ENCODE measurements at places on chromosomes 5 and 9.

DNA sequence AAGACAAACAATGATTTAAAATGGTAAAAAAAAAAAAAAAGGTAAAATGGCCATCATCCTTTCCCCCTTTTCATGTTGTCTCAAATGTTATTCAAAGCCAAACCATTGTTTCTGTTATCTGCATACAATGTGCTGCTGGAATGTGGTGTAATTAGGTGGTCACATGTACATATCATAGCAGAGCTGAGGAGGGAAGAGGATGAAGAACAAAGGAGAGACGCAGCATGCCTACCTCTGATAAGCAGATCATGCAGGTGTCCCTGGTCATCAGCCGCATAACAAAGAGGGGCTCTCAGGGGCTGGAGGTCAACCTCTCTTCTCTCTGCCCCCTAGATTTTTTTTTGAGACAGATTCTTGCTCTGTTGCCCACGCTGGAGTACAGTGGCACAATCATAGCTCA is 141.0 kb downstream of the CARTPT start:
- DNase-seq: no peak

DNA sequence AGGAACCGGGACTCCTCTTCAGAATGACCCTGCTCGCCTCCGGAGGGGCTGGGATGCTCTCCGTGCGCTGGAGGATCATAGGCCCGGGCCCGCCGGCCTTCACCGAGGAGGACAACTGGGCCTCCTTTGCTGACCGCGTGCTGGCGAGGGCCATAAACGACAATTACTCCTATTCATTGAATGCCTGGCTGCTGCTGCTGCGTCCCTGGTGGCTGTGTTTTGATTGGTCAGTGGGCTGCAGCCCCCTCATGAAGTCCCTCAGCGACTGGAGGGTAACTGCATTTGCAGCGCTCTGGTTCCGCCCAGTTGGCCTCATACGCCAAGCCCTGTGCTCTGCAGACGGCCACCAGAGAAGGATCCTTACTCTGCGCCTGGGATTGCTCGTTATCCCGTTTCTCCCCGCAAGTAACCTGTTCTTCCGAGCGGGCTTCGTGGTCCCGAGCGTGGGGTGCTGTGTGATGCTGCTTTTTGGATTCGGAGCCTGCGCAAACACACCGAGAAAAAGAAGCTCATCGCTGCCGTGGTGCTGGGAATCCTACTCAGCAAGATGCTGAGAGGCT is 16.6 kb downstream of the OR2V1 start:
- DNase-seq: no peak

DNA sequence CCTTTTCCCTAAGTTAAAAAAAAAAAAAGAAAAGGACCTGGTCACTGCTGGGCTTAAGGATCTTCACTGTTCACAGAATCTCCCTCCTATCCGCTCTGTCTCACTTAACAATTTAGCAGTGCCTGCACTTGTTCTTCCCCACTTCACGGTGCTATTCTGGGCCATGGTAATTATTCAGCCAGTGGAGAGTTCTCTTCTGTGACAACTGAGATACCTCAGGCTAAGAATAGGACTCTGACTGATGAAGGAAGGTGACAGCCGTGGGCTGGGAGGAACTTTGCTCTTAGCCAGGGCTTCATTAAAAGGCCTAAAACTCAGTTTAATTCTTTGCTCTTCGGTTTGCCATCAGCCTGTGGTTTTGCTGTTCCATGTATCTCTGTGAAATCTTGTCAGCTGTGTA is 51.9 kb upstream of the ENTREP1 start:
- DNase-seq: no peak

GRCh38 chr5:2155556-2155955 is 272.8 kb upstream of the IRX4 start:
- DNase-seq: no peak

GRCh38 chr5:126659805-126660482 is 59.2 kb downstream of the PHAX start:
- no peak for DNase-seq

DNA sequence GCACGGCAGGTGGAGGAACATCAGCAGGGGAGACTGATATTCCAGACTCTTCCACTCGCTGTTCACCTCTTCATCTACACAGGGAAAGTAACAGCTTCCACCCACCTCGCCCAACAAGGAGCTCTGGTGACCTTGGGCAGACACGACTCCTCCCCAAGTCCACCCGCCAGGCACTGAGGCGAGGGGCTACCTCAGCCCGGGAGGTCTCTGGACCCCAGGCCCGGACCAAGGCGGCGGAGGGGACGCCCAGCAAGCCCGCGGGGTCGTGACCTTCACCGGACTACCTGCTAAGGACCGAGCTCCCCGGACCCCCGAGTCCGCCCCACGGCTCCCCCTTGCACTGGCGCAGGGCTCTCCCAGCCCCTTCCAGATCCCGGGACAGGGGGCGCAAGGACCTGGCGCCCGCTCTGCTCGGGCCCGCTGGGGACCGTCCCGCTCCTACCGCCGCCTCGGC is 70.2 kb upstream of the LPCAT1 start:
- peak; percentile 50 for DNase-seq

GRCh38 chr9:101639785-101640665 is 45.3 kb upstream of the PPP3R2 start:
- DNase-seq: no peak

DNA sequence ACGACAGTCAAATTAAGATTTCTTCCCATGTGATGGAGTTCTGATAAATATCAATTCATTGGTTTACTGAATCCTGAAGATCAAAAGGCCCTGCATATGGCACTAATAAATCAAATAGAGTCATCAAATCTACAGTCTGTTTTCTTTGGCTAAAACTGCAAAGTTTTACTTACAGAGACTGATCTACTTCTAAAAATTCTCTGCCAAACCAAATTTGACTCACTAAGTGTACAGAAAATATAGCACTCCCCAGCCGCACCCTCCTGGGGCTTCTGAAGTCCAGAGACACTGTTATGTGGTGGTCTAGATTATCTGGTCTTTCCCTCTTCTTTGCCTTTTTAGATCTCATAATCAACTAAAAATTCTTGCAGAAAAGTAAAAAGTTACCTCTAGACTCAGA is 237.7 kb downstream of the MLLT3 start:
- DNase-seq: no peak

GRCh38 chr5:143515829-143516228 is 112.3 kb upstream of the NR3C1 start:
- peak; percentile 56 for DNase-seq

DNA sequence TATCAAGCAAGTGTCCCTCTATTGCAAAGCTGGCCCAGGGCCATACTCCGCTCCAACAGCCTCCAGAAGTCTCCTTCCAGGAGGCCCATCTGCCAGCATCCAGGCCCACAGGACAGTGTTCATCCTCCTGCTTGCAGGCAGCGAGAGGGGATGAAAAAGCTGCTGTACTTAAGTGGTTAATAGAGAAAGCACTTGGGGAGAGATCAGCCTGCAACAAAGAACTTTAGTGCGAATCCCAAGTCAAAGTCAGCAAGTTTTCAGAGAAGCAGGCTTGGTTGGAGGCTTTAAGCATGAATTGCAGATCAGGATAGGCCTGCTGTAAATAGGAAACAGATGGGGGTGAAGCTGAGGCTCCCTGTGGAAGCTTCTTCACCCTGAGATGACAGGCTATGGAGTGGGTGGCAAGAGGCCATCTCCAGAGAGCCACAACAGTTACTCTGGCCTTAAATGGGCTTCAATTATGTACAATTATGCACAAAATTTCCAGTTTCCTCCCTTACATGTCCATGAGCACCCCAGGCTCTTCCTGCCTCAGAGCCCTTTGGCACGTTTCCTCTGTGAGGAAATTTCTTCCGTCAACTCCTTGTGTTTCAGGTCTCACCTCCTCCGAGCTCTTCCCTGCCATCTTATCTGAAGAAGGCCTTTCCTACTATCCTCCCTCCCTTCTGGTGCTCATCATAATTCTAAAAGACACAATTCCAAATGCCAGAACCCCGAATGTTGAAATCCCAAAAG is 98.0 kb upstream of the NR3C1 start:
- DNase-seq: no peak

- DNase-seq: no peak
Observed at GRCh38 chr5:65363499-65363898, 118.2 kb downstream of the ADAMTS6 start.

DNA sequence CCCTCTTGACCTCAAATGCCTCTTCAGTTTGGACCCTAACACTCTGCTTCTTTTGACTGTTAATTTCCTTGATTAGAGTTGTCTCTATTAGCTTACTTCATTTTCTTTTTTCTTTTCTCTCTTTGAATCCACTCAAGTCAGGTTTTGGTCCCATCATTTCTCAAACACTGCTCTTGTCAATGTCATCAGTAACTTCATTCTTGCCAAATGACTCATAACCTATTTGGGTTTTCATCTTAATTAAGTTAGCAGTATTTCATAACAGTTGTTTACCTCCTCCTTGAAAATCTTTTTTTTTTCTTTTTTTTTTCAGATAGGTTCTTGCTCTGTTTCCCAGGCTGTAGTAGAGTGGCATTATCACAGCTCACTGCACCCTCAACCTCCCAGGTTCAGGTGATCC is 119.6 kb downstream of the PARP8 start:
- DNase-seq: no peak

DNA sequence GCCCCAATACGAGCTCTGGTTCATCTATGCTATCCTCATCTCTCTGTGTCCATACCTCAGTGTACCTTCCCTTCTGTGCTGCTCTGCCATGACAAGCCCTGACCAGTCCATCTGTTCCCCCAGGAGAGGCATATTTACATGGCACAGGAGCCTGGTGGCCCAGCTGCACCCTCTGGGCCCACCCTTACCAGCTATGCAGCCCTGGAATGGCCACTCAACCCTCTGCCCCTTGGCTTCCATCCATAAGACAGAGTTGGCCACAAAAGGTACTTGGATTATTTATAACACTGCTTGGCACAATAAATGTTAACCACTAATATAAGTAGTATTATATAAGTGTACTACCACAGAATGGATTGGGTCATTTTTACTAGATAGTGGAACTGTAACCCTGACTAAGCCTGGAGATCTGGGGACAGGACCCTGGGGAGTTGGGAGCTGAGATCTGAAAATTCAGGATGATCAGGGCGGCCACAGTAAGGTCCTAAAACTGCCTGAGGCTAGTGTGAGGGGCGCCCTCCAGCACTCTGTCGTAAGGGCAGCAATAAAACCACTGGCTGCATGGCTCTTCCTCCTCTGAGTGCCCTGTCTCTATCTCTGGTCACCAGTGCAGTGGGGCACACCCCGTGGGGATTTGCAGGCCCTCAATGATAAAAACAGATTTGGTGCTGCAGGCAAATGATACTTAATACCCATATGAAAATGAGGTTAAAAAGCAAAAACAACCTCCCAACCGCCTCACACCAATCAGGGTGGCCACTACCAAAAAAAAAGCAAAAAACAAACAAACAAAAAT is 65.8 kb downstream of the SEMA4D start:
- DNase-seq: peak; percentile 64

GRCh38 chr9:126366366-126367011 is 39.9 kb downstream of the MVB12B start:
- DNase-seq: no peak

DNA sequence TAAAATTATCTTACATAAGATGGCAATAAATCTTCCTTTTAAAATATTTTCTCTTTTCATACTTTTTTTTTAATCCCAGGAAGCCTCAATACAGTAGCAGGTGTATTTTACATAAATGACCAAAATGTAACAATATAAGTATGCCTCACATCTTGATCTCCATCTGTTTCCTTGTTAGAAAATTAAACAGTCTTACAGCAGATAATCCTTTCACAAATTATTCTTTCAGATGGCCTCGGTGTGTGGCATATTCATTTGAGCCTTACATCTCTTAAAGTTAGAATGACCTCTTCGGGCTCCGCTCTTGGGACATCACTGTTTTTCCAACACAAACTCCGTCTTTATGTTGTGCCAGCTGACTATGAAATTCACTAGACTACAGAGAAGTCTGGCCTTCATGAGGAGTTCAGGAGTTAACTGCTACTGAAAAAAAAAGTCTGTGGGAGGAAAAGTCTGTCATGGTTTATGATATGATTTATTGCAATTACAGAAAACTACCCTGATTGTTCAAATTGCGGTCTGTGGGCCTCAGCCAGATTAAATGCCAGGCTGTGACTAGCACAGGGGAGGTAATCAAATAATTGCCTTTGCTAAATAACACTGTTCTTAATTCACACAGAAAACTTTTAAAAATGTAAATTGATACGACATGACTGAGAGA is 292.9 kb upstream of the PUM3 start:
- DNase-seq: no peak

DNA sequence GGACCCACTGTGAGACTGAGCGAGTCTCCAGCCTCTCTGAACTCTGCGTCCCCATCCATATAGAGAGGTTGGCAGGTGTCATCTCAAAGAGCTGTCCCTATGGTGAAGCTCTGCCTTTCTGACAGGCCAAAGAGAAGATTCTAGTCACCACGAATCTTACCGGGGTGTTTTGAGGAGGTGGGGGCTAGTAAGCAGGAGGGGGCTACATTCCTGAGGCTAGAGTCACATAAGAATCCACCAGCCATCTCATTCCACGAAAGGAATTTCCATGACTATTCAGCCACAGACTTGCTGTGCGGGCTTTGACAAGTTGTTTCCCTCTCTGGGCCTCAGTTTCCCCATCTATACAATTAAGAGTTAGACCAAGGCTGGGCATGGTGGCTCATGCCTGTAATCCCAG is 16.3 kb downstream of the PDGFRB start:
- DNase-seq: no peak

- no peak for DNase-seq
Observed at GRCh38 chr5:32109236-32109635, 64.9 kb downstream of the GOLPH3 start.

- no peak for DNase-seq
Observed at GRCh38 chr5:16880547-16880946, 55.5 kb downstream of the MYO10 start.

DNA sequence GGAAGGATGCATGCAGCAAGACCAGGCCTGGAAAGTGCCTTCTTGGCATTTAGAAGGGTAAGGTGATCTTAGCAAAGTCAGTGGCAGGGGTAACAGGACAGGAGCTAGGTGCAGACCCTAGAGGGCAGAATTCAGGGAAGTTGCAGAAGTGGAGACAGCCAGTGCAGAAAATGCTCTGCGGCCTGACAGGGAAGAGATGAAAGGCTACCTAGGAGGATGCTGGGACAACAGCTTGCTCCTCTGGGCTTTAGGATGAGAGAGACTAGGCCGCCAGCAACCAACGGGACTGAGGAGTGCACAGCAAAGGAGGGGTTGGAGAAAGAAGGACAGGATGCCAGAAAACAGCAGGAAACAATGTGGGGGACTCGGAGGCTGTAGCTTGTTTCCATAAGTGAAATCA is 219.9 kb downstream of the FSTL4 start:
- DNase-seq: no peak

- DNase-seq: no peak
Observed at GRCh38 chr9:27157097-27157496, 48.1 kb downstream of the TEK start.
